Esophagus muscularis mucosa (tissue), 4 donors: ENCODE measurements at places on chromosomes 3 and 15. TPM values are rescaled to one million over a fixed set of nuclear protein-coding genes. Genes with fewer than 3 reads are reported as not detected.

The ADAM10 gene
- 58.8 TPM for total RNA-seq

GRCh38 chr3:109098079-109098644 is 19.8 kb downstream of the MORC1 start:
- no peak for DNase-seq

- DNase-seq, result no peak
Observed at GRCh38 chr3:133276594-133276993, 123.3 kb upstream of the BFSP2 start.

- no peak for DNase-seq
Observed at GRCh38 chr3:197878427-197878826, 71.6 kb upstream of the RPL35A start.

- no peak for DNase-seq
Observed at GRCh38 chr3:138344754-138345153, 3.6 kb upstream of the MRAS start.

The CACNA2D2 gene
- 1.2 TPM for total RNA-seq

The RTP4 gene
- 0.50 TPM for total RNA-seq

DNA sequence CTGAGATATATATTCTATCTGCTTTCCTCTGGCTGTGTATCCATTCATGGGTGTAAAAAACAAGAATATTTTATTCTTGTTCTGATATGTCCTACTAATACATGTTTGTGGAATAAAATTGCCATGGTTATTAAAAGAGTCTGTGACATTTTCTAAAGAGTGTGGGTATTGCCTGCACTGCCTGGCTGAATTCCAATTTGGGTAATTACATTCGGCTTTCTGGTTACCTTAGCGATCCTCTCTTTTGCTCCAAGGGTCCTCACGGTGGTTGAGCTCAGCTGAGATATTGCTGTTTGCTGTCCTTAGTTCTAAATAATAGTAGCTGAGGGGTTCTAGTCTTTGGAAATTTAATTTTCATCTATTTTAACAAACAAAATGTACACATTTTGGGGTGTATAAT is 301.4 kb upstream of the DNAJC19 start:
- no peak for DNase-seq

The A4GNT gene
- total RNA-seq, result not detected

DNA sequence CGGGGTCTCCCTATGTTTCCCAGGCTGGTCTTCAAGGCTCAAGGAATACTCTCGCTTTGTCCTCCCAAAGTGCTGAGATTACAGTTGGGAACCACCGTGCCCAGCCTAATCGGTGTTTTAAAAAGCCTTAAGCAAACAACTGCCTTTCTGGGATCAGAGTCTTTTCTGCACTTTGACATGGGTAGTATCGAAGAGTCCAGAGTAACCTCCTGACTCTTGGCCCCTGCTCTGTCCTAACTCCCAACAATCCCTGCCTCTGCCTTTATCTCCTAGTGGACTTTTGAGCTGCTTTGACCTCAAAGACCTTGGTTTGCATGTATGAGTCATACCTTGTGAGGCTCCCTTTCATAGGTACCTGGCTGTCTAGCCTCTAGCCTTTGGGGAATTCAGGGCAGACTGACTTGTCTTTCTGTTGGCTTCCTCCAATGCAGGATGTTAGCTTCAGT is 21.0 kb upstream of the HACD2 start:
- DNase-seq, result no peak

- no peak for DNase-seq
Observed at GRCh38 chr15:90297021-90297420, 31.5 kb downstream of the NGRN start.
